ENCODE measurements at places on chromosomes 11 and 22.

DNA sequence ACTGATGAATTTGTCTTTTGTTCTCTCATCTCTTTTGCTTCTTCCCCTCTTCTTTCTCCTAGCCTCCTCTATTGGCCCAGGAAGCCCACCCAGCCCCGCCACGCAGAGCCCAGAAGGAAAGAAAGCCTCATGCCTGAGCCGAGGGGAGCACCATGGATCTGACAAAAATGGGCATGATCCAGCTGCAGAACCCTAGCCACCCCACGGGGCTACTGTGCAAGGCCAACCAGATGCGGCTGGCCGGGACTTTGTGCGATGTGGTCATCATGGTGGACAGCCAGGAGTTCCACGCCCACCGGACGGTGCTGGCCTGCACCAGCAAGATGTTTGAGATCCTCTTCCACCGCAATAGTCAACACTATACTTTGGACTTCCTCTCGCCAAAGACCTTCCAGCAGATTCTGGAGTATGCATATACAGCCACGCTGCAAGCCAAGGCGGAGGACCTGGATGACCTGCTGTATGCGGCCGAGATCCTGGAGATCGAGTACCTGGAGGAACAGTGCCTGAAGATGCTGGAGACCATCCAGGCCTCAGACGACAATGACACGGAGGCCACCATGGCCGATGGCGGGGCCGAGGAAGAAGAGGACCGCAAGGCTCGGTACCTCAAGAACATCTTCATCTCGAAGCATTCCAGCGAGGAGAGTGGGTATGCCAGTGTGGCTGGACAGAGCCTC lies 3.8 kb downstream of the ZBTB16 start:
- no peak for DNase-seq

DNA sequence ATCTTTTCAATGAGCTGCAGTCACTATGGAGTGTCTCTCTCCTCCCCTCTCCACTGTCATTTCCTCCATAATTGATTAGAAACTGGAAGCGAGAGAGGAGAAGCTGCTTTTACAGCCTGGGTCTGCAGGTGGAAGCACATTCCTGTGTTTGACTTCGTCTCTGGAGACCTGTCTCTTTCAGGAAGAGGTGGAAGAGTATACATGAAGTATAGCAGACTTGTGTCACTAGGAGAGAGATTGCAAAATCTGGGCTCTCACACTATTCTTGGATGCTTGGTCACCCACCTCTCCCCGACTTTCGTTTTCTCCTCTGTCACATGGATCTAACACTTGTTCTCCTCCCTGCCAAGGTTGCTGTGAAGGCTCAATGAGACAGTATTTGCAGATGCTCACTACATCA lies 323.3 kb downstream of the NTM start:
- DNase-seq, result no peak

- peak; percentile 32 for DNase-seq
Observed at GRCh38 chr22:46122511-46122971, 27.8 kb upstream of the PPARA start.

DNA sequence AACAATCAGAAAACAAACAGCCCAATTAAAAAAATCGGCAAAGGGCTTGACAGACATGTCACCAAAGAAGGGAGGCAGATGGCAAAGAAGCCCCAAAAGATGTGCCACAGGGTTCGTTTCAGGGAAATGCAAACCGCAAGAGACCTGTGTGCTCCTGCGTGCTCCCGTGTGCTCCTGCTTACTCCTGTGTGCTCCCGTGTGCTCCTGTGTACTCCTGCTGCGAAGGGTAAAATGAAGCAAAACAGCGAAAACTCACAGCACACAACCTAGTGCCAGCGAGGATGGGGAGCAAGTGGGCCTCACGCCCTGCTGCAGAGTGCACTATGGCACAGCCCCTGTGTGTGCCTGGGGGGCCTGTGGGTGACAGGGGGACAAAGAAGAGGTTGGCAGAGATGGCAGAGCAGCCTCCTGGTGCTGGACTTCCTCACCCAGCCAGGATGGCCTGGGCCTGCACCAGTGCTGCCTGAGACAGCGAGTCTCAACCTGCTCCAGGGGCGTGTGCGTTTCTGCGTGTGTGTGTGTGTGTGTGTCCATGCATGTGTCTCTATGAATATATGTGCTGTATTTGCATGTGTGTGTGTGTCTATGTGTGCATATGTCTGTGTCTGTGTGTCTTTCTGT lies 14.0 kb downstream of the ASCL2 start:
- DNase-seq, result no peak

- peak; percentile 55 for DNase-seq
Observed at GRCh38 chr11:121535129-121535796, 82.5 kb upstream of the SORL1-AS1 start.

- no peak for DNase-seq
Observed at GRCh38 chr11:130705670-130706421, 210.4 kb downstream of the SNX19 start.

DNA sequence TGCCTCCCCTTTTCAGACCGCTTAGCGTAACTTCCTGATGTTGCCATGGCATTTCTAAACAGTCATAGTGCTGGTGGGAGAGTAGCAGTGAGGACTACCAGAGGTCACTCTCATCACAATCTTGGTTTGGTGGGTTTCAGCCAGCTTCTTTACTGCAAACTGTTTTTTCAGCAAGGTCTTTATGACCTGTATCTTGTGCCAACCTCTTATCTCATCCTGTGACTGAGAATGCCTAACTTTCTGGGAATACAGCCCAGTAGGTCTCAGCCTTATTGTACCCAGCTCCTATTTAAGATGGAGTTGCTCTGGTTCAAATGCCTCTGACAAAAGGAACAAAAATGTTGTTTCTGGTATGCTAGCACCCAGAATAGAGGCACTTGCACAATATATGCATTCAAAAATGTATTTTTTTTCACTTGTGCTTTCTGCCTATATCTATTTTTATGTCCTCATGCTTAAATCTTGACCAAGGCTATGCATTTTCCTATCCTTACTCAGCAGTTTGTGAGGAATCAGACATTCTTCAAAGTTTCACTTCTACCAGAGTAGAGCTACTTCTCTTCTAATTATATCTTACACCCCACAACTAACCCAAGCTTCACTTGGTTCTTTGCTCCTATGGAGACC lies 16.1 kb upstream of the OR51M1 start:
- DNase-seq, result no peak

DNA sequence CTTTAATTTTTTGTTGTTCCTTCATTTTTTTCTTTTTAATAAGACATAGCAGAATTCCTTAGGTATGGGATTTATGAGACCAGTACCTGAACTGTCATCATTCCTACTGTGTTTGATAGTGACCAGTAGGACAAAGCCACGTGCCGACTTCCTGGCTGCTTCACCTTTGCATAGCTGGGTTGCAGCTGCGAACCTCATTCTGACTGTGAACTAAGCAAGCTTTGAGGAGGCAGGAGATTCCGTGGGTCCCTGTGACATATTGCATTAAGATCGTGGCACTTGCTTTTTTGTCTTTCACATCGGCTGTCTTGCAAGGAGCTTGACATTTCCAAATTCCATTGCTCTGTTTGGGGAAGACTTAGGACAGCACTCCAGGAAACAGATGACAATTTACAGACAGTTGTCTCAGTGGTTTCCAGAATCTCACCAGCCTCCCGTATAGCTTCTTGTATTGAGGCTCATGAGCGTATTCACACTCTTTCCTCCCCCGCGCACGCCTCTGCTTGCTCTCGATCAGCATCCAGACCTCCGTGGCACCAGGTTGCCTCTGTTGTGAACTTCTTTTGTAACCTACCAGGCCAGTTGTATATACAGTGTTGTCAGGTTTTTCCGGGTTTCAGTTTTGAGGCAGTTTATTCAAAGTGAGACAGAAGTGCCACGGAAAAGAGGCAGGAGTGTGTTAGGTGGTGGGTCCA lies 101.7 kb downstream of the CWC15 start:
- DNase-seq, result no peak

DNA sequence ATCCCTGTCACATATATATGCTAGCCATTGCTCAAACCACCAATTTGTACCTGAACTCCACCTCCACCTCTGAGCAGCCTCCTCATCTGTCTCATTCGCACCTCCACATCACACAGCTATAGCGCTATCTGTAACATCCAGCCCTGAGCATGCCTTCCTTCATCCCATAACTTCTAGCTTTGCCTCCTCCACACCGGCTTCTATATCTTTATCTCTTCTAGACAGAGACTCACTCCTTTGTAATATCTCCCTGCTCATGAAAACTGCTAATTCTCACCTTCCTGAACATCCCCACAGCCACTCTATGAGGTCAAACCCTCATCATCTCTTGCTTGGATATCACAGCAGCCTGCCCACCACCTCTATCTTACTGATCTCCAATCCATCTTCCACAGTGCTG lies 5.9 kb downstream of the SIAE start:
- DNase-seq, result no peak

GRCh38 chr22:50473855-50474671 lies 772 bp downstream of the SBF1 start:
- no peak for DNase-seq

- DNase-seq, result no peak
Observed at GRCh38 chr11:35620795-35621194, 2.5 kb downstream of the FJX1 start.

GRCh38 chr22:22746963-22747933 lies 102.8 kb downstream of the GGTLC2 start:
- DNase-seq, result no peak

DNA sequence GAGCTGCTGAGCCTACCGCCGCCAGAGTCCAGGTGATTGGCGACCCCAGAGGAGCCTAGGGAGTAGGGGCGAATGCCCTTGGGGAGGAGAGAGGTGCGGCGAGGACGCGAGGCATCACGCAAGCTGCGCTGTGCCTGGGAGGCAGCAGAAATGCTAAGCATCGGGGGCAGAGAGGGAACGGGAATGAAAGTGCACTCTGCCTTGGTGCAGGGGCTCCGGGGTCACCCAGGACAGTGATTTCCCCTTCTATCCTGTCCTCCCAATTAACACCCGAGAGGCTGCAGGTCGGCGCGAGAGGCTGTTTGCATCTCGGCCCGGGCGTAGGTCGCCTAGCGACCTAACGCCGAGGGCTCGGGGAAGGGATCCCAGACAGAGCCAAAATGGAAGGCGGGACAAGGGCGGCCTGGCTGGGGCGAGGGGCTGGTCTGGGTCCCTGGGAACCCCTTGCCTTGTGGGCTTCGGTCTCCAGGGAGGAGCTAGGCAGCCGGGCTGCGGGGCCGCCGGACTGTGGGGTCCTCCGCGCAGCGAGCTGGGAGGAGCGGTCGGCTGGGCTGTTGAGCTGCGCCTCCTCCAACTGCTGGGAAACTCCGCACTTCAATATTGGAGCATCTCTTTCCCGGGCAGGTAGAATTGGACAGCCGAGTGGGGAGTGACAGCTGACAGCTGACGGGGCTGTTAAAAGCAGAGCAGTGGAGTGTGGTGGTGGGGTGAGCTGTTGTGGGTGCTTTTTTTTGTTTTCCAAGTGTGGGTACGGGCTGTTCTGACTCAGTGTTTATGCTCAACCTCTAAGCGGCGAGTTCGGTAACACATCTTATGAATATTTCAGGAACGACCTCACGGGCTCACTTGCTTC lies 657 bp downstream of the ELMOD1 start:
- DNase-seq, result no peak

DNA sequence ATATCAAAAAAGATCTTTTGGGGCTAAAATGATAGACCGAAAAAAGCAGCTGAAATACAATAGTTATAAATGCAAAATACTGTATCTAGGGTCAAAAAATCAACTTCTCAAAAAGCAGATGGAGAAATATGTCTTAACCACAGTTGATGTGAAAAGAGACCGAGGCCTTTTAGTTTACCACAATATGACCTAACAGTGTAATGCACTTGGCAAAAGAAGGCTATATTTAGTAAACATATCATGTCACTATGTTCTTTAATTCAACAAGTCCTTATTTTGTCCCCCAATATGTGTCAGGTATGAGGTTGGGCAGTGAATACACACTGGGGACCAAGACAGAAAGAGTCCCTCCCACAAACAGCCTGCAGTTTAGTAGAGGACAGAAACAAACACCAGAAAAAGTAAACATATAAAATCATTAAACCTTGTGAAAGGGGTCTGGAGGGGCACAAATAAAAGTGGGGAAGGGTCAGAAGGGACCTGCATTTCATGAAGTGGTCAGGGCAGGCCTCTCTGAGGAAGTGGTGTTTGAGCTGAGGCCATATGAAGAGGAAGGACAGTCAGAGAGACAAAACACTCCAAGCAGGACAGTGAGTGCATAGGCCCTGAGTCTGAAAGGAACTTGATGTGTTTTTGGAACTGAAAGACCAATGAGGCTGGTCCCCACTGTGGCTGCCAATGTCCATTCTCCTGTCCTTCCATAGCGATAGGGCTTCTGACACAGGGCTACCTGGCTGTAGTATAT lies 53.4 kb downstream of the LIF start:
- no peak for DNase-seq

- no peak for DNase-seq
Observed at GRCh38 chr11:83557653-83558052, 271.5 kb upstream of the CCDC90B start.
